Activated T-cell treated with anti-CD3 and anti-CD28 coated beads for 24 hours (primary cell): ENCODE measurements at places on chromosomes 1 and 21.
A peak's percentile ranks its signal among the peaks of the same experiment; 100 is the strongest.

GRCh38 chr1:201566529-201566823 is 27.5 kb downstream of the NAV1 start:
- no peak for DNase-seq

DNA sequence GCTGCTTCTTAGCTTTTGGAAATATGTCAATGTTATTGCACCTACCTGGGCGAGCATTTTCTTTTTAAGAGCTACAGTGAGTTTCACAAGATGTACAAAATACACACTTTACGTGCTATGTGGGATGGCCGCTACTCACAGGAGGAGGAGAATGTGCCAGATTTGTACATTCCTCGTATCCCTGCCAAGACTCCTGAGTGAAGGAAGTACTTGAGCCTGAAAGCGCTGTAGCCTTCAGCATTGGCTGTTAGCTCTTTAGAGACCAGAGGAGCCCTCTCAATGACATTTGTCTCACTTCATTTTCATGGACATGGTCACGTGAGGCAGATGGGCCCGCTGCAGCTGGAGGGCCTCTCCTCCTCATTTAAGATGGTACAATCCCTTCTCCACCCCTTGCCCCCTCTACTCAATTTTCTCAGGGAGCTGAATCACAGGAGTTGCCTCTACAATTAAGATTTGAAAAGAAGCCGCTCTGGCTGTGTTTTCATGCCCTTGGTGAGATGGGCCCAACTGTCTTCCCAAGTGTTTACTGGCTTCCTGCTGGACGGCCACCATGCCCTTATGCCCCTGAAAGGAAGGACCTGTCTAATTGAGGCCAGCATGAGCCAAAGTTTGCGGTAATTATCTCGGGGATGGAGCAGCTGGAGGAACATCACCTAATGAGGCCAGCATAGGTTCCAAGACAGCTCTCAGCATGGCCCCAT is 442.6 kb downstream of the PRDM2 start:
- no peak for DNase-seq

GRCh38 chr1:10692401-10693021 is 103.9 kb downstream of the CASZ1 start:
- peak; percentile 48 for DNase-seq

DNA sequence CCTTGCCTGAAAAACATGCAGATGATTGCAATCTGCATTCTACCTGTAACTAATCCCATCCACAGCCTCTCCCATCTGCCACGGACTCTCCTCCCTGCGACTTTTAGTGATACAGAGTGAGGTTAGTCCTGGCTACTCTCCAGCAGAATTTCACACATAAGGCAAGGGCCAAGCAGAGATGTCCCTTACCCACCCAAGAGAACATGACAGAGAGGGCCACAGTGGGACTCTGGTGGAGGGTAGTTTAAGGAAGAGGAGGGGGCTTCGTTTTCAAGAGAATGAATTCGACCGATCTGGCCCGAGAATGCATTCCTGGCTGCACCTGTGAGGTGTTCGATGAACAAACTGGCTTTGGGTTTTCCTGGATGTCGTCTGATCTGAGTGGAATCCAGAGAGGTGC is 87.5 kb upstream of the SIM2 start:
- DNase-seq = no peak

- no peak for DNase-seq
These were observed 134.2 kb downstream of the EDEM3 start for GRCh38 chr1:184620469-184620868.

- no peak for DNase-seq
These were observed 262.1 kb upstream of the LRRC7 start for GRCh38 chr1:69305621-69306020.

DNA sequence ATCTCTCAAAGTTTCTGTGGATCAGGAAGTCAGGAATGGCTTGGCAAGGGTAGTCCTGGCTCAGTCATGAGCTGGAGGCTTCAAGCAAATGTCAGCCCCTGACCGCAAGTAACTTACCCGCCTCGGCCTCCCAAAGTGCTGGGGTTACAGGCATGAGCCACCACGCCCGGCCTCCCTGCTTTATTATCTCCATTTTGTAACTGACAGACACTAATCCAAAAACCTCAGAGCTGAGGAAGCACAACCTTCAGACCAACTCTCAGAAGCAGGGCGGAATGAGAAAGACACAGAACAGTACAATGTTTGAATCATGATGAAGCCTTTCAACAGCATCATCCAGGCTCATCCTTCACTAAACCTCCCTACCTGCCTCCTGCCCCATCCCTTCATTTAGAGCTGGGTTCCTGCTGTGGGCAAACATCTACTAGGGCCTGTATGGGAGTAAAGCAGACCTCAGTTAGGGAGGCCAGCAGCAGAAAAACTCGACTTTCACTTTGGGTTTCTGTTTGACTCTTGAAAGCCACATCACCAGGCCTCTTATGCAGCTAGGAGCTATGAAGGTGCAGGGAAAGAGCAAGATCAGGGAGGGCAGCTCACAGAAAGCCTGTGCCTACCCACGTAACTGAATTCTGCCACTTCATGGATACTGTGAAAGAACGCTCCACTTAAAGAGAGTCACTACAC is 84.4 kb upstream of the RAB4A start:
- peak; percentile 25 for DNase-seq

- no peak for DNase-seq
These were observed 122.3 kb upstream of the ADAR start for GRCh38 chr1:154730259-154730658.

DNA sequence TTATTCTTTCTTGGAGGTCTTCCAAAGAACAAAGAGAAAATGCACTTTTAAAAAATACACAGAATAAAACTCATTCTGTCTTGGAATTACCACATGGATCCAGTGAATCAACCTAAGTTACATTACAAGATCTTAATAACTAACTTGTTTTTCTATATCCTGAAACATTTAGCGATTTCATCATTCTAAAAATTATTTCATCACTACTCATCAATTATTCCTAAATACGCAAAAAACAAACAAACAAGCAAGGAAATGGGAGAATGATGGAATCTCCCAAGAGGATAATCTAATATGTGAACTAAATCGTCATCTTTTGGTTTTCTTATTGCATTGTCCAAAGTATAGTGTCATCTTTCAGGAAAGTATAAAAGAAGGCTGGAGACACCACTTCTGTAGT is 38.5 kb upstream of the GNG4 start:
- no peak for DNase-seq

GRCh38 chr21:45353200-45353599 is 51.8 kb upstream of the COL18A1 start:
- DNase-seq = no peak

DNA sequence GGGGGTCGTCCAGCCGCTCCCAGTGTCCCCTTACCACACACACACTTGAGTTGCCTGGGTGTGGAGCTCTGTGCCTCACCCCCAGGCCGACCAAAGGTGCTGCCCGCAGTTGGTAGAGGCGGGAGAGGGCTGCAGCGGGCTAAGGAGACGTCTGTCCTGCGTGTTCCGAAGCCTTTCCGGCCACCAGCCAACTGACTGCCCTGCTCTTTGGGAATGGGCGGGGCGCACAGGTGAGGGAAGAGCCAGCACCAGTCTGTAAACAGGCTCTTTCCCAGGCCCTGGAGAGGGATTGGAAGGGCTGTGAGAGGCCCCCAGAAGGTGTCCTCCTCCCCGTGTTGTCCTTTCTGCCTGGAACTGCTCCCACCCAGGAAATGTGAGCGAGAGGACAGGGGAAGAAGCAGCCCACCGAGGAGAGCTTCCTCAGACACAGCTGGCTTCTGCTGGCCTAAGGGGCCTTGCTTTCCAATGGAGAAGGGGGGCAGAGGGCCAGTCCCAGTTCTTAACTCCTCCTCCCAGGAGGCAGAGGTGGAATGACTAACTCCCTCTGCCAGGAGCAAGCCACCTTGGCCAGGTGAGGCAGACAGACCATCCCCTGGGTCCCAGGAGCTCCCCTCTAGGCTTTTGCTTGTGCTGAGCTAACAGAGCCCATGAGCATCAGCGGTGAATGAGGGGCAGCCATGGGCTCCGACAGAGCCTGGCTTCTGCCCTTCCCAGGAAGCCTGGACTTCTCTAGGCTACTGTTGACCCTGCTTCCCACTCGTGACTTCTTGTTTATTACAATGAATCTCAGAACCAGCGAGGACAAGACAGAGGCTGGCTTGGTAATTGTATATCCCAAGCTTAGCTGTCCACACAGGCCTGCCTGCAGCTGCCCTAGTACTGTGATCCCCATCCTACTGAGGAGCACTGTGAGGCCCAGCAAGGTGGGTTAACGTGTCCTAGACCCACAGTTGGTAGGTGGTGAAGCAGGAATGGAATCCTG is 158.1 kb upstream of the COA6 start:
- no peak for DNase-seq

DNA sequence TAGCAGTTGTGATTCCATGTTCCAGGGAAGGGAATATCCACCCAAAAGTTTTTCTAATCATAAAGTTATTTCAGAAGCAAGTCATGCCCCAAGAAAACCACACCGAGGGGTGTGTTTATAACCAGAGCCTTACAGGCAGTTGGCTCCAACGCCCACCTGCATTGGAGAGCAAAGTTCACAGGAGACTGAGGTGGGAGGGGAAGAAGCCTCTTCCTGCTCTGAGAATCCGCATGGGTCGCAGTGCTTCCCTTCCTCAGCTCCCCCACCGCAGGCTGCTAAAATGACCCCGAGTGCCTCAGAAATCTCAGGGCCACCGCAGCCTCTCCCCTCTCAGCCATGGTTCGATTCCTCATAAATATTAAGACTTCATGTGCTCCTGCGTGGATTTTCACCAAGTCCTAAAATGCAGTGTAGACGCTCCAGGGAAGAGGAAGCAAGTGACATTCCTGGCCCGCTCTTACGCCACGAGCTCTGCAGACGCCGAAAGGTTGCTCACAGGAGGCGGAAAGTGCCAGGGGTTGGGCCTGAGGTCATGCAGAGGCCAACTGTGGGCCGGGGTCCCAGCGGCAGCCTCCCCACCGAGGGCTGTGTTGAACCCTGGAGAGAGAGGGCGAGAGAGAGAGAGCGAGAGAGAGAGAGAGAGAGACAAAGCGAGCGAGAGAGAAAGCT is 13.4 kb upstream of the SPSB1 start:
- DNase-seq = no peak

DNA sequence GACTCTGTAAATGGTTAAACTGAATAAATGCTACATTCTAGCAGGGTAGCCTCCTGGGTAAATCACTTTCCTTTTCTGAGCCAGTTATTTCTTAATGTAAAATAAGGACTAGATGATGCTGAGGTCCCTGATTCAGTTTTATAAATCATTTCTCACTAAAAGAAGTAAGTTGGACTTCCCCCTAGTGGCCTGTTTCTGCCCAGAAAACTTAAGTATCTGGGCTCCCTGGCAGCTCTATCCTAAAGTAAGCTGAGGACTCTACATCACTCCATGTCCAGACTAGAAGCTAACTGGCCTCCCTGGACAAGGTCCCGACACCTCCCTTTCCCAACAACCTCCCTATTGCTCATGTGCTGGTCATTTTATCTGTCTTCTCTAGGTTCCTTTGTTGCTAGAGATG is 3.0 kb downstream of the GPN2 start:
- no peak for DNase-seq

DNA sequence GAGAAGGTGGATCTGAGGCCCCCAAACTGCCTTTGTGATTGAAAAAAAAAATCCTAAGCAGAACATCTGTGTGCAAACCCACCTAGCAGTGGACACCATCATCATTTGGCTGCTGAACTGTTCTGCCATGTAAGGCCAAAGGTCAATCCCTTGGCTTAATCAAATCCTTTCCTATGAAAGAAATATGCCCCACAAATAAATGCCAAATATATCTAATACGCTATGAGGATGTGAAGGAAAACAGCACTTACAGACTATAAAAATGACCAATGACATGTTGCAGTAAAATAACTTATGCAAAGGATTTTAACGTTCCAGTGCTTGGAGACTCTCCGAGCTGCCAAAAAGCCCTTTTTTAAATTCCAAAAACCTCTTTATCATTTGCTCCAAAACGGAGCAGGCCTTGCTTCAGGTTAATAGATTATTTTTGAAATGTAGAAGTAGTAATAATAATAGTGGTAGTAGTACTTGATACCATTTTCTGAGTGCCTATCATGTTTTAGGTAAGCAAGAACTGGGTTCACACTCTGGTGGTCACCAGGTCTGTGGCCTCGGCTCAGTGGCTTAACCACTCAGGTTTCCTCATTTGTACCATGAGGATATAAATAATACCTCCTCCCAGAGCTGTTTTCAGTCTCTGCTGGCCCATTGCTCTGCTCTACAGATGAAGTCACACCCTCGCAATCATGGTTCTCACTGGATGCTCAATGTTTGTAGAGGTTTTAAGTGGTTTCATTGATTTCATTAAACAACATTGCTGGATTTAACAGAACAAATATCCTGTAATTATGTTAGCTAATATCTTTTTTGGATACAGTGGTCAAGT is 47.9 kb upstream of the EDEM3 start:
- DNase-seq = no peak

GRCh38 chr1:183318433-183318832 is 99.7 kb downstream of the NMNAT2 start:
- DNase-seq = no peak

- no peak for DNase-seq
These were observed 3.8 kb downstream of the ZNF672 start for GRCh38 chr1:248841702-248842395.

DNA sequence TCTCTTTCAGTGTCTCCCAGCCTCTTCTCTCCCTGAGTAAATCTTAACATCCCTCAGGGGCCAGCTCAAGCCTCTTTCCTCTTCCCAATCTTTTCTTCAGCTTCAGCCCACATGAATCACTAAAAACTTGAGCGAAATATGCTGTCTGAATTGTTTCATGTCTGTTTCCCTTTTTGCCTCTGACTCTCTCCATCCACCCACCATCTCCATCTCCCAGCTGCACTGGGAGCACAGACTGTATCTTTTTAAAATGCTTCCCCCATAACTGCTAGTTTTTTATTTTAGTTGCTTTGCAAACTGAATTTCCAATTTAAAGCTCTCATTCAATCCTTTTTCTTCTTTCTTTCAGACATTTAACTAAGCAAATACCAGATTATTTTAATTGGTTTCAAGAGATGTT is 3.0 kb upstream of the AHCTF1 start:
- DNase-seq = no peak
